ENCODE measurements at places on chromosomes 6 and 20.

GRCh38 chr6:27096834-27097511 is 150.5 kb upstream of the PRSS16 start:
- no peak for DNase-seq

GRCh38 chr6:114650891-114651290 is 308.1 kb upstream of the HS3ST5 start:
- no peak for DNase-seq

DNA sequence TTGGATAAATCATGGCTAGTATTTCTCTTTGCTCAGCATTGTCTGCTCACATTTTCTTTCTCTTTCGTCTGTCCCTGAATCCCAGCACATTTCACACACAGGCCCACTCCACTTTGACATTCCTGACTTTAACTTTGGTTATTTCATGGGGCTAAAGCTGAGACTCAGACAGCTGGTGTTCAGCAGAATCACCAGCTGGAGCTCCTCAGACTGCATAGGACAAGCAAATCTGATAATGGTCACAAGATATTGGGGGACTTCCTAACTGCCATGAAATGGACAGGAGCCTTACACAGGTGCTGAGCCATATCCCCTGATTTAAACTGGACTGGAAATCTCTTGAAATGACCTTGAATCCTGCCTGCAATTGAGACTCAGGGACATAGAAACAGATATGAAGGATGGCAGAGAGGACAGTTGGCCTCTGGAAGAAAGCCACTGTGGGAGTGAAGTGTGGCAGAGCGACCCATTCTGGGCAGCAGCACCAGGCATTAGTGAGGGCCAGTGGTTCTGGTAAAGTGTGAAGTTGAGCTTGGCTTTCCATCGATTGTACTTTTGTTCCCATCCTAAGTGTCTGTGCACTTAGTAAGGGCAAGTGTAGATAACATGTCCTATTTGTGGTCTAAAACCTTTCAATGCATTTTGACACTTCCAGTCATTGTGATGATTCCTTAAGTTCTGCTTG is 10.0 kb upstream of the IFNGR1 start:
- no peak for DNase-seq

DNA sequence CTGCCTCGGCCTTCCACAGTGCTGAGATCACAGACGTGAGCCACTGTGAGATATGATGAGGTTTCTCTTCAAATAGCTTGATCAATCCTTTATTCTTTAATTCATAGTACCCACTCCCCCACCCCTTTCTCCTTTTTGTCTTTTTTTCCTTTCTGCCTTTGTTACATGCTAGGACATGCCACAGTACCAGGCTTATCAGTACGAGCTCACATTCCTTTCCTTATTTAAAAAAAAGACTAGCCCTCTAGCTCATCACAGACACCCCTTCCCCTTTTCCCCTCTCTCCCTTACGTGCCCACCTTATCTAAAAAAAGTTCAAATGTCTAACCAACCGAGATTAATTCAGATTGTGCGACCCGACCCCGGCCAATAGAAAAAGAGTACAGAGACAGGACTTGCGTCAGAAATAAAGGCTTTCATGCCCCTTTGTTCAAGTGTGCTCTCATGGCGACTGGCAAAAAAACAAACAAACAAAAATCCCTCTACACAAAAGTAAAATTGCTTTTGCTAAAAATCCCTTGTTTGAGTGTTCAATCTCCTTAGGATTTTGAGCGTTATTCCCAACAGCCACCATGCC is 49.2 kb downstream of the MRAP2 start:
- DNase-seq = no peak

DNA sequence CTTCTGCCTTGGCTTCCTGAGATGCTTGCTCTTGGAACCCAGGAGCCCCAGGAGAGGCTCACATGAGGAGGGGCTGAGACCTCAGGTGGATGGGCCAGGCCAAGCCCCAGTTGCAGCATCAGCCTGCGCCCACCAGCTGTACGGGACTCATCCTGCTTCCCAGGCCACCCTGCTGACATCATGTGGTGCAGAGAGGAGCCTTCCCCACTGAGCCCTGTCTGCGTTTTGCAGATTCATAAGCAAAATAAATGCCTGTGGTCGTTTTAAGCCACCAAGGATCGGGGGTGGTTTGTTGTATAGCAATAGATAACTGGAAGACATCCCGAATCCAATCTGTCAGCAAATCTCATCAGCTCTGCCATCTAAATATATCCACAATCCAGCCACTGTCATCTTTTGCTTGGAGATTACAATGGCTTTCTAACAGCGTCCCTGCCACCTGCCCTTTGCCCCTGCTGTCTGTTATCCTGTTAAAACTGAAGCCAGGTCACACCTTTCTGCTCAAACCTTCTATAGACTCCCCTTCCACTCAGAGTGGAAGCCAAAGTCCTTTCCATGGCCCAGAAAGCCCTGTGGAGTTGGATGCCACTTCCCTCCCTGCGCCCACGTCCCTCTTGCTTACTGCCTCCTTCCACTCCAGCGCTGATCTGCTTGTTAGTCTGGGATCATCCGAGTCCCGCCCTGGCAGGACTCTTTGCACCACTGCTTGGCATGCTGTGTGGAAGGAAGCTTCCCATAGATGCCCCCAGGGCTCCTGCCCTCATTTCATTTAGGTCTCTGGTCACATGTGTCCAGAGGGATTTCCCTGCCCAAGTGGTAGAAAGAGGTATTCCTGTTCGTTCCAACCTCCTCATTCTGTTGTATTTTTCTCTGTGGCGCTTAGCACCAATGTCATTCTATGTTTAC is 24.0 kb upstream of the MLN start:
- no peak for DNase-seq

DNA sequence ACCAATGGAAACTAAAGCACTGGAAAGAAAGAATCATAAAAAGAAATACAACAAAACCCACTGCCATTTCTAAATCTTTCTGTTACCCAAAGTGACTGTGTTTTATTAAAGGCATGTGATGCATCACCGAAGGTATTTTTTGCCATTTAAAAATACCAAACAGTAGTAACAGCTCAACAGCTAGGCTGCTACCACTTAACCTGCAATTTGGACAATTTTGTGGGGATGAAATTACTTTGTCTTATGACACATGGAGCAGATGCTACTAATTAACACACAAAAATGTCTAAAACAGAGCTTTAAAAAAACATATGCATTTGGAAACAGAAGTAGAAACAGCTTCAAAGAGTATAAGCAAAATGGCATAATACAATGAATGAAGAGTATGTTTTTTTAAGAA is 97.4 kb downstream of the ATXN1 start:
- no peak for DNase-seq

GRCh38 chr6:123956492-123957139 is 153.0 kb downstream of the NKAIN2 start:
- no peak for DNase-seq

GRCh38 chr6:26335631-26336323 is 29.2 kb upstream of the BTN3A2 start:
- no peak for DNase-seq

GRCh38 chr20:63895202-63895951 is 451 bp downstream of the DNAJC5 start:
- DNase-seq = no peak

DNA sequence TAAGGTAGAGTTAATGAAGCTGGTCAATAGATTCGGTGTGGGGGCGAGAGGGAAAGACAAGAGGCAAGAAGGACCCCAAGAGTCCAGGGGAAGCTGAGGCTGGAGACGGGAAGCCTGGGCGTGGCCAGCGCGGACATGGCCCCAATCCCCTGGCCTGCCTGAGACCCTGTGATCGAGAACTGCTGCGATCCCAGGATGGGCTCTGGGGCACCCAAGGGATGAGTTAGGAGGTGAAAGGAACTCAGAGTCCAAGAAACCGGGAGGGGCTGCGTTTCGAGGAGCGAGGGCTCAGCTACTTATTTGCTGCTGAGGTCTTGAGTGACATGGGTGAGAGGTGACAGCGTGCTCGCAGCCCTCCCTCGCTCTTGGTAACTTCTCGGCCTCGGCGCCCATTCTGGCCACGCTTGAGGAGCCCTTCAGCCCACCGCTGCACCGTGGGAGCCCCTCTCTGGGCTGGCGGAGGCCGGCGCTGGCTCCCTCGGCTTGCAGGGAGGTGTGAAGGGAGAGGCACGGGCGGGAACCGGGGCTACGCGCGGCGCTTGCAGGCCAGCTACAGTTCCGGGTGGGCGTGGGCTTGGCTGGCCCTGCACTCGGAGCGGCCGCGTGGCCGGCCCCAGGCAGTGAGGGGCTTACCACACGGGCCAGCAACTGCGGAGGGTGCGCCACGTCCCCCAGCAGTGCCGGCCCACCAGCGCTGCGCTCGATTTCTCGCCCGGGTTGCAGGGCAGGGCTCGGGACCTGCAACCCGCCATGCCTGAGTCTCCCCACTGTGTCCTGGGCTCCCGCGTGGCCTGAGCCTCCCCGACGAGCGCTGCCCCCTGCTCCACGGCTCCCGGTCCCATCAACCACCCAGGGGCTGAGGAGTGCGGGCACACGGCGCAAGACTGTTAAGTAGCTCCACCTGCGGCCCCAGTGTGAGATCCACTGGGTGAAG is 58.2 kb downstream of the IRF4 start:
- peak; percentile 63 for DNase-seq

- DNase-seq = no peak
These were observed 58.8 kb downstream of the REV3L start for GRCh38 chr6:111423960-111424846.

GRCh38 chr20:61382194-61382593 is 130.1 kb downstream of the CDH4 start:
- no peak for DNase-seq

DNA sequence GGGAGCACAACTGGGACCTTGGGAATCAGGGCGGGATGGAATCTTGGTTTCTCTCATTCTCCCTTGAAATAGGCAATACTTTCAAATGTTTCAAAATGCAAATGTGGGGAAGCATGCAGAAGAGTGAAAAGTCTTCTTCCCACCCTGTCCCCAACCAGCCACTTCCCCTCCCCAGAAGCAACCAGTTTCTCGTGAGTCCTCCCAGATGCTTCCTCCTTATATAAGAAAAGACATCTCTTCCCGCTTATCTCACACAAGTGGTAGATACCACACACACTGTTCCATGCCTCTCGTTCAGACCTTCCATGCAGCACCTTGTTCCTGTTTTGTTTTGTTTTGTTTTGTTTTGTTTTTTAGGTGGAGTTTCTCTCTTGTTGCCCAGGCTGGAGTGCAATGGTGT is 25.1 kb downstream of the HCK start:
- no peak for DNase-seq

DNA sequence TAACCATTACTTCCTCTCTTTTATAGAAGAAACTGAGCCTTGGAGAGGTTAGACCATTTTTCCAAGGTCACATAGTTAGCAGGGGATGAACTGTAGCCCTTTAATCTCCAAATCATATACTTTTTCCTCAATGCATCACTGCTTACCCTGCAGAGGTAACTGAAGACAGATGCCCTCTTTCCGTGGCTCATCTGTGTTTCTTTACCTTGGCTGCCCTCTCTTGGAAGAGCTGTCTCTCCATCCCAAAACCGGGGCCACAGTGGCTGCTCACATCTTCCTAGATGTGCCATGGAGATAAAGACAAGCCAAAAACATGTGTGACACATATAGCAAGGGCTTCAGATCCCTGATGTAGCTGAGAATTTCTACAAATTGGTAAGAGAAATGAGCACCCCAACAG is 581 bp upstream of the ALDH8A1 start:
- DNase-seq = no peak

DNA sequence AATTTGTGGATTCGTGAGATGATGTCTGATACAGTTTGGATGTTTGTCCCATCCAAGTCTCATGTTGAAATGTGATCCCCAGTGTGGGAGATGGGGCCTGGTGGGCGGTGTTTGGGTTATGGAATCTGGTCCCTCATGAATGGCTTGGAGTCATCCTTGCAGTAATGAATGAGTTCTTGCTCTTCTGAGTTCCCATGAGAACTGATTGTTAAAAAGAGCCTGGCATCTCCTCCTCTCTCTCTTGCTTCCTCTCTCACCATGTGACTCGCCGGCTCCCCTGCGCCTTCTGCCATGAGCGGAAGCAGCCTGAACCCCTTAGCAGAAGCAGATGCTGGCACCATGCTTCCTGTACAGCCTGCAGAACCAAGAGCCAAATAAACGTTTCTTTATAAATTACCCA is 30.5 kb upstream of the RPP40 start:
- DNase-seq = no peak

- no peak for DNase-seq
These were observed 184.2 kb upstream of the MAN1A1 start for GRCh38 chr6:119533603-119534279.

- no peak for DNase-seq
These were observed 26.0 kb upstream of the PRDM1 start for GRCh38 chr6:106060167-106060566.

- no peak for DNase-seq
These were observed 6.2 kb downstream of the CST11 start for GRCh38 chr20:23446505-23446904.

DNA sequence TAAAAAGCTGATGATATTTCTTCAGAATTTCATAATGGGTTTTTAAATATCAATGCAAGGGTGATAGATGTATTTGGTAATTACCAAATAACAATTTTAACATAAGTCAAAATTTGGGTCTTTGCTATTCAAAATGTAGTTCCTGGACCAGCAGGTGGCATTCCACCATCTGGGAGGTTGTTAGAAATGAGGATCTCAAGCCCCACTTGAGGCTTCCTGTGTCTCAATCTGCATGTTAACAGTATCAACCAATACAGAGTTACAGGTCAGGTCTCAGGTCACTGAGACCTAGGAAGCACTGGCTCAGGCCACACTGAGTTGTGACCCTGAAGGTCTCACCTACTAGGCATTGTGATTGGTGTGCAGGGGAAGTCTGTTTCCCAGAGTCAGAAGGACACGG is 57.2 kb upstream of the MTRF1L start:
- DNase-seq = no peak

Data from lower leg skin (tissue), 4 donors.